Epithelial cell of proximal tubule (primary cell): ENCODE measurements at places on chromosomes 6 and 20. TPM values are rescaled to one million over a fixed set of nuclear protein-coding genes. Genes with fewer than 3 reads are reported as not detected.

GNAS gene
- total RNA-seq = 492 and 828 TPM in 2 replicates

SLC22A16 gene
- 0.14 TPM in 1 of 2 replicates, not detected in the other for total RNA-seq

ITPR3 gene
- total RNA-seq = 69.3 and 74.4 TPM in 2 replicates

HCRTR2 gene
- not detected in 2 replicates for total RNA-seq
